Right lobe of liver (tissue), 6 donors: ENCODE measurements at places on chromosomes 1 and 21.
A peak's percentile ranks its signal among the peaks of the same experiment; 100 is the strongest.

- H3K4me3 ChIP-seq, result no peak overlapping the region
- no peaks in the 10 kb centered on the region for H3K27me3 ChIP-seq
- H3K36me3 ChIP-seq, result no peaks in the 10 kb centered on the region
- no peak overlapping the region for H3K27ac ChIP-seq
Observed at GRCh38 chr1:244236721-244237120, 185.6 kb downstream of the ZBTB18 start.

- H3K27me3 ChIP-seq, result no peaks in the 10 kb centered on the region
- no peak overlapping the region for H3K27ac ChIP-seq
- no peaks in the 10 kb centered on the region for H3K36me3 ChIP-seq
- no peak for DNase-seq
- H3K4me3 ChIP-seq, result no peak overlapping the region
- H3K4me1 ChIP-seq, result no peaks in the 10 kb centered on the region
Observed at GRCh38 chr1:118751166-118751565, 237.0 kb downstream of the TBX15 start.

- DNase-seq, result no peak
- peaks cover 14% of the 10 kb centered on the region for H3K36me3 ChIP-seq
- no peak overlapping the region for H3K4me3 ChIP-seq
- H3K27ac ChIP-seq, result no peak overlapping the region
Observed at GRCh38 chr1:159930634-159931033, 5.3 kb upstream of the TAGLN2 start.

DNA sequence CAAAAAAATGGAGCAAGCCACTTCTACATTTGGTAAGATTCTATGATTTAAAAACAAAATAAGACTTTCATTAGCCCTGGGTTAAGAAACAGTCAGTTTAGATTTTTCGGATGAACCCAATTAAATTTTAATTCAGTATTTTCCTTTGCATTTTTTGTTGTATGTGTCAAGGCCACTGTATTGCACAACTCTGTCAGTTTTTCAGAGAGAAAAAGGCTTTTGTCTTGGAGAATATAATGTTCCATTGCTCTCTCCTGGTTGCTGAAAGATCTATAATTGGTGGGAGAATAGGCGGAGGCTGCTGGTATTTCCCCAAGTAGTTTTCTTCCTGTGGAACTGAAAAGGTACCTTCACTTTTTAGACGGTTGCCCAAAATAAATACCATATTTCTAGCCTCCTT lies 84.6 kb downstream of the NEGR1 start:
- no peaks in the 10 kb centered on the region for H3K4me1 ChIP-seq
- no peak for DNase-seq
- no peak overlapping the region for H3K4me3 ChIP-seq
- H3K36me3 ChIP-seq, result no peaks in the 10 kb centered on the region

GRCh38 chr1:228849011-228849541 lies 113.8 kb downstream of the RHOU start:
- H3K4me1 ChIP-seq, result no peaks in the 10 kb centered on the region
- no peak for DNase-seq
- H3K36me3 ChIP-seq, result no peaks in the 10 kb centered on the region
- H3K4me3 ChIP-seq, result no peak overlapping the region

- no peak for DNase-seq
- H3K4me3 ChIP-seq, result no peak overlapping the region
- no peaks in the 10 kb centered on the region for H3K4me1 ChIP-seq
- no peaks in the 10 kb centered on the region for H3K27me3 ChIP-seq
- no peaks in the 10 kb centered on the region for H3K36me3 ChIP-seq
Observed at GRCh38 chr1:247357781-247358211, 26.1 kb upstream of the ZNF496 start.

DNA sequence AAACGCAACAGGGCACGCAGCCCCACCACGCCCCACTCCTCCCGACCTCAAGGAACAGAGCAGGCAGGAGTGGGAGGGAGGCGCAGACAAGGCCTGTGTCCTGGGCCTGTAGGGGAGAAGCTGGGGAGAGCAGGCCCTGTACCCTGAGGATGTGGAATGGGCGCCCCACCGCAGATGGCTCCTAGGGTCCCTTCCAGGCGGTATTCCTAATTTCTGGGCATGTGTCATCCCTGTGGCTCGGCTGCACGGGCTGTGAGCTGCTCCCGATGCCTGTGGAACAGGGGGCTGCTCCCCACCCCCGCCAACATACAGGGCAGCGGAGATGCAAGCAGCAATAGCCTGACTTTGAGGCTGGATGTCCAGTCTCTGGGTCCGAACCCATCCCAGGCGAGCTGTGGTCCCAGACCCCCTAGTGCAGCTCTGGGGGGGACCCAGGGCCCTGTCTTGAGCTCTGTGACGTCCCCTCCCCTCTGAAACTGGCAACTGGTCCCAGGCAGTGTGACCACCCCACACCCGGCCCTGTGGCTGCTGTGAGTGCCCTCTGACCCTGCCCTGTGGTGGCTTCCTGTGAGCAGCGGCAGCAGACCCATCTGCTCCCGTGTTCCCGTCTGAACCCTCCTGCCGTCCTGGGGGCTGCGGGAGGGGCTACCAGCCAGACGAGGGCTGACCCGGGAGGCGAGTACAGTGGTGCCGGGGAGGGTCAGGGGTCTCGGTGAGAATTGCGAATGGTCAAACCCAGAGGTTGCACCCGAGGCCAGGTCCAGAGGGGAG lies 13.9 kb upstream of the COL6A2 start:
- H3K4me1 ChIP-seq, result no peaks in the 10 kb centered on the region
- no peak overlapping the region for H3K27ac ChIP-seq
- H3K27me3 ChIP-seq, result no peaks in the 10 kb centered on the region
- H3K36me3 ChIP-seq, result no peaks in the 10 kb centered on the region
- DNase-seq, result no peak
- H3K4me3 ChIP-seq, result no peak overlapping the region

DNA sequence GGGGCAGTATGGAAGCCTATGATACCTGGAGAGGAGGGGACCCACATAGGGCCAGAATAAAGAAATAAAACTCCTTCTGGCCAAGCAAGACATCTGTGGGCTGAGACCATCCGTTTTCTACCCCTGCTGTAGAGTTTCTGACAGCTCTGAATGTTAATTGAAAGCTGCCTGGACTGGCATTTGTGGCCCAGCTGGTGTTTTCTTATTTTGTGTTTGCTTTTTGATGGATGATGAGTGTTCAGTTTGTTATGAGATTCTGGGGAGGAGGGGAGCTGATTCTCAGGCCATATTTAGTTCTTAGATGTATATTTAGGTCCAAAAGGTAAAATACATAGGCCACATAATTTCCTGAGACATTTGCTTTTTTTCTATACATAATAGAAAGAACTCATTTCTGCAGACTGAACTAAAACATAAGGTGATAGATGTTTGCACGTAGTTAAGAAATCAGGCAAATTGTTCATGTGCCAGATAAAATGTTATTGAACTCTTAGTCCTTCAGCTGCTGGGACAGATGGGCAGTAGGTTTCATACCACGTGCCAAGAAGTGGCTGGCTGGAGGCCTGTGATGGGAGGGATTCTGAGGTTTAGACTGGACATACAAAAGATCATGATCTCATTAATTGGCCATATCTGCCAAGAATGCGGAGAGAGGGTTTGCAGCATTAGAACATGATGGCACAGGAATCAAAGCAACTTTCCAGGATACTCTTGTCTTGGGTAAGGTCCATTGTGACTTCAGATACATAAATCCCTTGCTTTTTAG lies 54.1 kb downstream of the DSCAM start:
- DNase-seq, result no peak
- H3K27me3 ChIP-seq, result no peaks in the 10 kb centered on the region
- H3K4me1 ChIP-seq, result peaks cover 10% of the 10 kb centered on the region
- no peak overlapping the region for H3K4me3 ChIP-seq
- H3K36me3 ChIP-seq, result no peaks in the 10 kb centered on the region

GRCh38 chr1:28981210-28981609 lies 66.8 kb downstream of the EPB41 start:
- no peaks in the 10 kb centered on the region for H3K4me1 ChIP-seq
- H3K4me3 ChIP-seq, result no peak overlapping the region
- no peak for DNase-seq
- H3K27me3 ChIP-seq, result no peaks in the 10 kb centered on the region
- H3K27ac ChIP-seq, result no peak overlapping the region

GRCh38 chr1:66607458-66607857 lies 73.5 kb downstream of the SGIP1 start:
- H3K27me3 ChIP-seq, result no peaks in the 10 kb centered on the region
- no peak for DNase-seq
- H3K36me3 ChIP-seq, result no peaks in the 10 kb centered on the region
- H3K4me1 ChIP-seq, result no peaks in the 10 kb centered on the region
- no peak overlapping the region for H3K27ac ChIP-seq

GRCh38 chr1:207321790-207322645 lies 540 bp downstream of the CD55 start:
- H3K27me3 ChIP-seq, result no peaks in the 10 kb centered on the region
- peak overlapping the region; percentile 92 for H3K27ac ChIP-seq
- H3K4me3 ChIP-seq, result peak overlapping the region; percentile 56
- no peak for DNase-seq
- peaks cover 16% of the 10 kb centered on the region for H3K36me3 ChIP-seq
- H3K4me1 ChIP-seq, result peaks cover 9% of the 10 kb centered on the region

DNA sequence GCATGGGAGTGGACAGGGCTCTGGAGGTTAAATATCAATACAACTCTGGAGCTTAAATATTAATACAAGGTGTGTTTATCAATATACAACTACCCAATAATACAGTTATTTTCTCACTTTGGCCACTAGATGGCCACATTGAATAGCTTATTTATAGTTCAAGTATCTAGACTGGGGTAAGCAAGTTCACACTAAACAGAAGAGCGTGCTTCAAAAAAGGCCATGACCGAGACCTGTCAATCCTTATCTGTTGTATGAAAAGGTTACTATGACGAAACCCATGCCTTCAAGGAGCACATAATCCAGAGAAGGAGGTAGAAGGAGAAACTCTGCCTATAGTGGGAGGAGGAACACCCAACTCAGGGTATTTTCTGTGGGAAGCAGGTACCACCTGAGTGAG lies 29.1 kb downstream of the CHML start:
- DNase-seq, result no peak
- H3K4me1 ChIP-seq, result peaks cover 35% of the 10 kb centered on the region
- H3K36me3 ChIP-seq, result no peaks in the 10 kb centered on the region
- no peaks in the 10 kb centered on the region for H3K27me3 ChIP-seq
- peak overlapping the region; percentile 19 for H3K27ac ChIP-seq

- no peak overlapping the region for H3K27ac ChIP-seq
- H3K27me3 ChIP-seq, result no peaks in the 10 kb centered on the region
- H3K4me1 ChIP-seq, result peaks cover 15% of the 10 kb centered on the region
- H3K4me3 ChIP-seq, result no peak overlapping the region
Observed at GRCh38 chr1:44685881-44686280, 11.4 kb downstream of the ARMH1 start.

GRCh38 chr1:230284891-230285290 lies 141.2 kb downstream of the PGBD5 start:
- no peaks in the 10 kb centered on the region for H3K27me3 ChIP-seq
- H3K27ac ChIP-seq, result no peak overlapping the region
- no peak overlapping the region for H3K4me3 ChIP-seq
- no peaks in the 10 kb centered on the region for H3K4me1 ChIP-seq

DNA sequence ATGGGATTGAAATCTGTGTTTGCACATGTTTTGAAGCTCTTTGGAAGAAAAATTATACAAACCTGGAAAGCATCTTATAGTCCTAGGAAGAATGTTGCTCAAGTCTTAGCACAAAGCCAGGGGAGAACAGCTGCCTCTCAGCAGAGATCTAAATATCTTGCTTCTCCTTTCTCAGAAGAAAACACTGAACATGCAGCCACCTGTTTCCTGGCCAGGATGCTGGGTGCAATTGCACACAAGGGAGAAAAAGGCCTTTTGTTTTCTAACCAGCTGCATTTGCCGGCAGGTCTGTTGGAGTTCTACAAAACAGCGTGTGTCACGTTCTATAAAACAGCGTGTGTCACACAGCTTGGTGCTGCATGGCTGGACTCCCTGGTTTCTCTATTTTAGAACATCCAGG lies 259.6 kb upstream of the PLD5 start:
- no peaks in the 10 kb centered on the region for H3K4me1 ChIP-seq
- no peak overlapping the region for H3K4me3 ChIP-seq
- H3K27me3 ChIP-seq, result no peaks in the 10 kb centered on the region
- no peaks in the 10 kb centered on the region for H3K36me3 ChIP-seq
- no peak overlapping the region for H3K27ac ChIP-seq

- no peak for DNase-seq
- no peak overlapping the region for H3K4me3 ChIP-seq
- no peaks in the 10 kb centered on the region for H3K36me3 ChIP-seq
- H3K27ac ChIP-seq, result no peak overlapping the region
- H3K4me1 ChIP-seq, result no peaks in the 10 kb centered on the region
- H3K27me3 ChIP-seq, result no peaks in the 10 kb centered on the region
Observed at GRCh38 chr1:225277445-225277844, 150.4 kb downstream of the LBR start.

DNA sequence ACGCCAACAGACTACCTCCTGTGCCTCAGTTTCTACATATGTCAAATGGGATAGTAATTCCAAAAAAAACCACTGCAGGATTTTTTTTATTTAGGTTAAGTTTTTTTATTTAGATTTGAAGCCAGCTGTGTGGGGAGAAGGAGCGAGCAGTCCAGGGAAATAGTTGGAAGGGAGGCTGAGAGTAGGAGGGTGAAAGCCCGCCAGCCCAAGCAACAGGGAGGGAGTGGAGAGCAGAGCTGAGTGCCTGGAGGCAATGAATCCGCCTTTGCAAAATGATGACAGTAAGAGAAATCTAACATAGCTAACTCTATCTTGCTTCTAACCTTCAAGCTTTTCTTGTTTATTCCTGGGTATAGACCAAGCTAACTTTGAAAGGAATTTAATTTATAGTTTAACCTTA lies 15.6 kb upstream of the C1orf198 start:
- no peaks in the 10 kb centered on the region for H3K36me3 ChIP-seq
- no peak overlapping the region for H3K4me3 ChIP-seq
- H3K4me1 ChIP-seq, result no peaks in the 10 kb centered on the region
- no peak for DNase-seq
- H3K27me3 ChIP-seq, result no peaks in the 10 kb centered on the region
- no peak overlapping the region for H3K27ac ChIP-seq
